Activated B cell treated with CpG ODN at 0.5 μM for 24 hours (primary cell): ENCODE measurements at places on chromosomes 11 and 22.

DNA sequence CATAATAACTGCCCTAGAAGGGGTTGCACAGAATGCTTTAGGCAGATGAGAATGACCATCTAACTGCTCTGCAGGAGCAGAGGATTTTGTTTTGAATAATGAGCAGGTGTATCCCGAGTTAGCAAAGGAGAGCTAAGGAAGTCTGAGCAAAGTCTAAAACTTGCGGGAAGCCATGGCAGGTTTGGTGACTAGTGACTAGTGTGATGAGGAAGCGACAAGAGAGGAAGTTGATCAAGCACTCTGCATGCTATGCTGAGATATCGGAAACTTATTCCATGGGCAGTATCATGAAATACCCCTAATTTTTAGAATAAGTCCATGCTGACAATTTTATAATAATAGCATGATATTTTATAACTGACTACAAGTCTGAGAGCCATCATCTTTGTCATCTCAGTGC, 12.9 kb downstream of the OLFML1 start:
- no peak for DNase-seq

DNA sequence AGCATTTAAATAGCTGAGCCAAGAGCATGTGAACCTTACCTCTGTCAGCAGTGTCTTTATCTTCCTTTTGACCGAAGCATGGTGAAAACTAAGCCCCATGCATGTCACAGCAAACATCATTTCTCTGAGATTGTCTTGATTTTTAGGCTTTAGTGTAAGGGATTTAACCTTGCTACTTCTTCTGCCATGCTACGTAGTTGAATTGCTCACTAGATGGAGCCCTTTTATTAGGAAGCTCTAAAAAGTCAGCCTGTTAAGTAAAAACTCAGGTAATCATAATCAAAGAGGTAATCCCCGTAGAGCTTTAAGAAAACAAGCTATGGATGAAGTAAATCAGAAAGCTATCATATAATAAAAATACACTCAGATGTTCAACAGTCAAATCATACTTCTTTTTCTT, 149.5 kb downstream of the PGR start:
- no peak for DNase-seq

- peak; percentile 46 for DNase-seq
Observed at GRCh38 chr11:9664276-9665171, 647 bp downstream of the SWAP70 start.

DNA sequence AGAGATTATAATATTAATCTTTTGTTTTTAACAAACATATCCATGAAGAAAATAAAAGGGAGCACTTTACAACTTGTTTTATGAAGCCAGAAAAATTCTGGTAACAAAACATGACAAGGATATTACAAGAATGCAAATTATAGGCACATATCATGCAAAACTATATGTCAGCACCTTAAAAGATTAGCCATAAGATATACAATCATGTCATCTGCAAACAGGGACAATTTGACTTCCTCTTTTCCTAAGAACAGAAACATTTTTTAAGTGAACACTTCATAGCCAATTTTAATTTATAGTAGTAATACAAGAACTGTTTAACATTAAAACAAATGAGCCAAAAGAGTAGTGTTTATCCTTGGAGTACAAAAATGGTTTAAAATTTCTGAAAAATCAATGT, 916.5 kb upstream of the CNTN5 start:
- DNase-seq: no peak

DNA sequence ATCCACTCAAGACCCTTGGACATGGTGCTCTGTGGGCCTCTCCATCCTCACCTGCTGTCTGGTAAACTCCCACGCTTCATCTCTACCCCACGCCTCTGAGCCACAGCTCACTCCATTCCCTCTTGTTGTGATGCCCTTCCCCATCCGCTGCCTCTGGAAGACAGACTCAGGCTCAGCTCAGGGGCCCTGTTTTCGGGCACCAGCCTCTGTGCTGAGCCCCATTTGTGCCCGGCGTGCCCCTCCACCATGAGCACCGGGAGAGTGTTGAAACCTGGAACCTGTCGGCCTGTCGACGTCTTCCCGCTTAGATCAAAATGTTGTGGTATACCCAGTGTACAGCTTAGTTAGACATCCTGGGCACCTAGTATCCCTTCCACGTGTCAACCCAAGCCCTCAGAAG, 6.5 kb upstream of the SCUBE1 start:
- no peak for DNase-seq

DNA sequence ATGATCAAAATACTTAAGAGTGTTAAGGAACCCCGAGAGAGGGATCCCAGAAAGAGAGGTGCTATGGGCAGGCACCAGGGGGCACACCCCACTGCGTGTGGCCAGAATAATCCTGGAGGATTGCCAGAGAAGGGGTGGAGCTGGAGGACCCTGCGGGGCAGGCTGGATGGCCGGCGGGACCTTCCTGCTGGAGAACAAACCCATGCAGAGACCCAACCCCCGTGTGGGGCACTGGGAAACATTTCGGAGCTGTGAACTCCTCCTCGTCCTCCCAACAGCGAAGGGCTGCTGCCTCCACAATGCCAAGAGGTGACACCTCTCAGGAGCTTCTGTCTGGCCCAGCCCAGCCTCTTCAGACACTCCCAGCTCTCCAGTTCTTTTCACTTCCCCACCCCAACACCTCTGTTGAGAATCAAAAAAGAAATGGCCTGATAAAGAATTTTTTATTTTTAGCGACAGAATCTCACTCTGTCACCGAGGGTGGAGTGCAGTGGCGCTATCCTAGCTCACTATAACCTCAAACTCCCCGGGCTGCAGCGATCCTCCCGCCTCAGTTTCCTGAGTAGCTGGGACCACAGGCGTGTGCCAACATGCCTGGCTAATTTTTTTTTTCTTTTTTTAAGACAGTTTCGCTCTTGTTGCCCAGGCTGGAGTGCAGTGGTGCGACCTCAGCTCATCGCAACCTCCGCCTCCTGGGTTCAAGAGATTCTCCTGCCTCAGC, 25.6 kb downstream of the RHOD start:
- no peak for DNase-seq

GRCh38 chr22:45814198-45814597, 142.6 kb downstream of the ATXN10 start:
- no peak for DNase-seq

- DNase-seq: no peak
Observed at GRCh38 chr11:2865922-2866577, 19.5 kb downstream of the CDKN1C start.

DNA sequence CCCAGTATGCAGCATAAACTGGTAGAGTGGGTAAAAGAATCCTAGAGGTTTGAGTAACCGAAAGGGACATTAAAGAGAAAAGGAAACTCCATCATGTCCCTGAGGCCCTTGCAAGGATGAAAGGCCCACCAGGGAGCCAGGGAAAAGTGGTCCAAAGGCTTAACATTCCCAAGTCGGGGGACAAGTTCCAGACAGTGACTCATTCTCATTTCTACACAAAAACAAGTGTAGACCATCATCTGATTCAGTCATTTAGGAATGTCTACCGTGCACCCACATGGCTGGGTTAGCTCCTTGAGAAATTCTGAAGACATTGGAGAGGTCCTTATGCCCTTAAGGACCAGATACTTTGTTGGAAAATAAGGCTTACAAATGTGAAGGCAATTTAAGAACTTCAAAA, 4.8 kb upstream of the NOX4 start:
- no peak for DNase-seq

DNA sequence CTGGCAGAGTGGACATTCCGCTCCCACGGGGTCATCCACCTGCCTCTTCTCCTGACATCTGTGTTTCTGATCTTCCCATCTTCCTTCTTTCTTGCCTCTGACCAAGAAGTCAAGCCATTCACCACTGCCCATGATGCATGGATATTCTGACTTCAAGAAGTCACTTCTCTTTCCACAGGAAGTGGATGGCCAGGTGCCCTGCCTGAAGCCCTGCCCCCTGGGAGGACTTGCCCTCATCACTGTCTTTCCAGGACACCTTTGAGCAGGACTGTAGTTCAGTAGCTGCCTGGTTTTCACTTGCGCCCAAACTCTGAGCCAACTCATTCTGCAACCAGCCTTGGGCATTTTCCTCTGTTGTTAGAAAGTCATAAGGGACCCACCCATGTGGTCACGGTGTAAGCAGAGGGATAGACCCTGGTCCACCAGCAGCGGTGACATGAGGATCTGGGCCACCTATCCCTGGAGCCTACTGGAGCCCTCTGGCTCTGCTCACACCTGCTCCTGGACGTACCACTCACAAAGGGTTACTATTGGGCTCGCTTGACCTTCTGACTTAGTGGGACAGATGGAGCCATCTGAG, 6.9 kb downstream of the CYTH4 start:
- no peak for DNase-seq

- no peak for DNase-seq
Observed at GRCh38 chr11:96301818-96302217, 41.2 kb downstream of the MAML2 start.

DNA sequence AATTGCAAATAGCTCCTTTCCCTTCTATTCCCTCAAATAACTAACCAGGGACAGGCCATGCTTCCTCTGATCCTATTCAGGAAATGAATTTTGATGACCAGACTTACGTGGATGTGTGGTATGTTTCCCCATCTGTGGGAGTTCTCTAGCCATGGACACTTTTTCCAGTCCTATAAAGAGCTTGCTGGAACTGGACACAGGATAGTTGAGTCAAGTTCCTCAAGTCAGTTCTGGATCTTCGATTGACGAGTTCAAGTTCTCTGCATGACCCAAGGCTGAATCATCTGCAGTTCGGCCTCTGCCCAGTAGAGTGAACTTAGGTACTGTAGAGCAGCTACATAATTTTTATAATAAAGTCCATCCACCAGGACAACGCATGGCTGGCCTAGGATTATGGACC, 52.7 kb upstream of the CCND1 start:
- DNase-seq: no peak

DNA sequence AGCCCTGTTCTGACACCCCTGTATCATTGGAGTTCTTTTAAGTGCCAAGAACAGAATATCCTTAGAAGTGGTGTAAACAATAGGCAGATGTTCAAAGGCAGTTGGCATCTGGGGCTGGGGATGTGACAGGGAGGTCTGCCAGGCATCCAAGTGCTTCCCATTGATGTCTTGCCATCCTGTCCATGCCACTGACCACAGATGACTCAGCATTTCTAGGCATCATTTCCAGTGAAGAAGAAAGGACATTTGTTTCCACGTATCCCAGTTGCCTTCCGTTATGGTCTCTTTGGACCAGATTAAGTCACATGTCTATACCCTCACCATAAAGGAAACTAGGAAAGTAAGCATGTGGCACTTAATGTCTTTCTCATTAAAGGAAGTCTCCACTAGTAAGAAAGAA, 76.7 kb upstream of the BARX2 start:
- DNase-seq: no peak

DNA sequence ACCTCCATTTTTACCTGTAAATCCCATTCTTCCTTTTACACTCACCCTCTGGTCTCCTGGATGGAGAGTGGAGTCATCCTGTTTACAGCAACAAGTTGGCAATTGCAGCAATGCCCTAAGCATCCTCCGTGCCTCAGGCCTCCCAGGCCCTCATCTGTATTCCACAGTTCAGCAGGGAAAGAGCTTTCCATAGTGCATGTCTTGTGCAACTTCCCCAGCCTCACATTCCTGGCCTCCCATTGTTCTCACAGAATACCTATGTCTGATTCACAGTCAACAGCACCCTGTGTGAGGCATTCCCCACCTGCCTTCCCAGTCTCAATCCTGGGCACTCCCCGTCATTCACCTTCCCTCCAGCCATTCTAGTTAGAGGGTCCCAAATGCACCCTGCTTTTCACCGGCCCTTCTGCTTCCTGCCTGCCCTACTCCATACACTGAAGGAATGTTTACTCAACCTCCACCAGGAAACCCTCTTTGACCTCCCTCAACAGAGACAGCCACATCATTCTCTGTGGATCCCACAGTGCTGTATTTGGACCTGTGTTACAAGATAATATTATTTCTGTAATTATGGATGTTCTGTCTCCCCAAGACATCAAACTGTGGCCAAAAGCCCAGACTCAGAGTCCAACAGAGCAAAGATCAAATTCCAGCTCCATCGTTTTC, 405.7 kb downstream of the BUD13 start:
- DNase-seq: no peak

GRCh38 chr22:39293766-39294368, 25.6 kb downstream of the RPL3 start:
- no peak for DNase-seq

DNA sequence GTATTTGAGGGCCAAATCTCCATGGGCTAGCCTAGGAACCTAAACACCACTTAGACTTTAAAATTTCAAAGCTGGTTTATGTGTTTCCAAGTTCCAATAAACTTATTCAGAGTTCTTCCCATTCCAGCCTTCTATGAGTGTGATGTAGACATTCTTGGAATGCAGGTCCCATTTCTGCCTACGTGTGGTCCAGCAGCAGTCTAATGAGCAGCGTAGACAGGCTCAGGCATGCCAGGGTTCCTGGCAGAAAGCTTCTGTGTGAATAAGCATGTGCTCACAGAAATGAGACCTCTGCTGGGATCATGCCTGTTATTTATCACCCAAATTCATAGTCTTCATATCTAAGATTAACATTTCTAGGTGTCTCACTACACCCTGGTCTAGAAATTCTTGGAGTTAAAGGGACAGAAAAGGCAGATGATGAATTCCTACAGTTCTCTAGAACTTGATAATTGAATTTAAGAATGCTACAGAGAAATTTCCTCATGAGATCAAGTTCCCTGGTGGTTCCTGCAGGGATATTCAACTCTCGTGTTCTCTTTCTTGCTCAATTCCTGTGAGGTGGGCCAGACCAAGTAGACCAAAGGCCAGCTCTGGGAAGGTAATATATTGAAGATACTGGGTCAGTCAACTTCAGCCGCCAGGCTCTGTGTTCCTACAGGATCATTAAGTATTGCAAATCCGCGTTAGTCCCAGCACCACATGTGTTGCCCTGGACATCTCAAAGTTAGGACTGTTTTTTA, 17.6 kb downstream of the RNF185 start:
- DNase-seq: no peak

DNA sequence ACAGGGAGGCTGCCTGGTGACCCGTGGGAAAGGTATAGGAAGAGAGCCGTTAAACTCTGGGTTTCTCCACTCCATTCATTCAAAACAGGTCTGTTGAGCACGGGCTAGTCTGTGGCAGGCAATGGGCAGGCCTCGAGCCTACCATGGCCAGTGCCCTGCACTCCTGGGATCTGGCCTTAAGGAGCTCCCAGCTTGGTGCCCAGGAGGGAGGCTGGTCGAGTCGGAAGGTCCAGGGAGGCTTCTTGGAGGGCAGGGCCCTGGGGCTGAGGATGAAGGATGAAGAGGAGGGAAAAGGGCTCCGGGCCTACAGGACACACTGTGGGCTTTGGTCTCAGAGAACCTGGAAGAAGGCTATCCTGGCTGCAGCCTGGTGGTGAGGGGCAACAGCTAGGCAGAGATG, 41.9 kb upstream of the MN1 start:
- DNase-seq: no peak

- no peak for DNase-seq
Observed at GRCh38 chr11:72231396-72232259, 7.1 kb downstream of the INPPL1 start.

DNA sequence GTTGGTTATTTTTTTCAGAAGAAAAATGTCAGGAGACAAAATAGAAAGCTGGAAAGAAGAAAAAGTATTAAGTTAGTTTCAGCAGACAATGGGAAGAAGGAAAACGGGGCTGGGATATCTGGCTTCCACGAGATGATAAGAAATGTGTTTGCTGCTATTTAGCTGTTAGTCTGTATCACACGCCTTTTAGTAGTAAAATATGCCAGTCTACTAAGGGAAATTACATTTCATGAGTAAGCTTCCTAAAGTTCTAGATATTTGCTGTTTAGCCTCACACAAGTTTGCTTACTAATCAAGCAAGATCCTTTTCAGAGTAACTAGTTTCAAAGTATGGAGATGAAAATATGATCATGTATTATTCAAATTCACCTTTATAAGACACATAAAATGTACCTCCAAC, 1.5 kb downstream of the OR51B4 start:
- DNase-seq: no peak
